Brain (organoid and tissue), 16 donors: ENCODE measurements at places on chromosomes 16 and 17. TPM values are rescaled to one million over a fixed set of nuclear protein-coding genes. Genes with fewer than 3 reads are reported as not detected.

- peak; percentile 83 for DNase-seq
Observed at GRCh38 chr16:67470359-67470758, 10.6 kb downstream of the ATP6V0D1 start.

- no peak for DNase-seq
Observed at GRCh38 chr16:845351-845745, 44.8 kb upstream of the GNG13 start.

DNA sequence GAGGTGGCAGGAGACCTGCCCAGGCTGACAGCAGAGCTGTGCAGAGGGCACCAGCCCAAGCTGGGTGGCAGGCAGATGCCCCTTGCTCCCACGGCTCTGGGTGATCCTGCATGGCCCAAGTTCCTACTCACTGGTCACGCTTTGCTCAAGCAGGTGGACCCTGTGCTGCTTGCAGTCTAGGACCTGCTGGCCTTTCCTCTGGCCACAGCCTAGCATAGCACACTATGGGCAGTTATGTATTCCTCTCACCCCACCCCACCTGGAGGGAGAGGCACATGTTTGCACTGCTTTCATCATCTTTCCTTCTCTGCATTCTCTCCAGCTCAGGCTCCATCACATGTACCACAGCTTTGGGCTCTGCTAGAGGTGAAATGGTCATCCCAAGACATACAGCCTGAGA lies 19.6 kb upstream of the SREBF1 start:
- DNase-seq = no peak

- DNase-seq = no peak
Observed at GRCh38 chr17:5164436-5164835, 27.2 kb downstream of the ZNF594 start.

The TMEM101 gene
- 34.5 TPM for polyA plus RNA-seq

GRCh38 chr16:69942099-69942491 lies 9.0 kb upstream of the CLEC18A start:
- no peak for DNase-seq

The TP53TG3B gene
- polyA plus RNA-seq = 13.1 TPM

GRCh38 chr16:2842340-2843000 lies 12.4 kb downstream of the ZG16B start:
- DNase-seq = peak; percentile 67

The ODAD4 gene
- 6.2 TPM for polyA plus RNA-seq

The KRT17 gene
- polyA plus RNA-seq = 16.0 TPM

DNA sequence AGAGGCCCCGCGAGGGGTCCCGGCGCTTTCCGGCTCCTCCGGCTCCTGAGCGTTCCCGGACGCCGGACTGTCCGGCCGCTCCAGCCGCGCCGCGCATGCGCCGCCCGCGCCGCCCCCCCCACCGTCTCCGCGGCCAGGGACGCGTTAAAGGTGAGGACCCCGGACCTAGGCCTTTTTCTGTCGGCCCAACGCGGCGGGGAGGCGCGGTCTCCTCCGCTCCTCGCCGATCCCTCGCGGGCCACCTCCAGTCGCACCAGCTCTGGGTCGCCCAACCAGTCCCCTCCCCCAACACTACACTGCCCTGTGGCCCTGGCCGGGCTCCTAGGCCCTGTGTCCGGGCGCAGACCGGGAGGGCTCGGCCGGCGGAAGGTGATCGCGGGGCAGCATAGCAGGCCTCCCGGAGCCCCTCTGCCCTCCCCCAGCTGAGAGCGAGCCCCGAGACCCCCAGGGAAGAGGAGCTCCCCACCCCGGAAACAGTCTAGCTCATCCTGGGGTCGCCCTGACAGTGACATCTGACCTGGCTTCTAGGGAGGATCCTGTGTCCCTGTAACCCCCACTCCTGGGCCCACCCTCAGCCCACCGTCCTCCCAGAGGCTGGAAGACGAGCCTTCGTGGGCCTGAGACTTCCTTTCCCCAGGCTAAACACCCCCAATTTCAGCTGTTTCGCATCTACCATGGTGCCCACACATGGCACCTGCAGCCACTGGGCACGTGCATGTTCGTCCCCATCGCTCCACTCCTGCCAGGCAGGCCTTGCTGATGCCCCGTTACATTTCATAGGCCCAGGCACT lies 14.7 kb upstream of the BCAR1 start:
- DNase-seq = peak; percentile 68

The BEAN1 gene
- polyA plus RNA-seq = 6.1 TPM

DNA sequence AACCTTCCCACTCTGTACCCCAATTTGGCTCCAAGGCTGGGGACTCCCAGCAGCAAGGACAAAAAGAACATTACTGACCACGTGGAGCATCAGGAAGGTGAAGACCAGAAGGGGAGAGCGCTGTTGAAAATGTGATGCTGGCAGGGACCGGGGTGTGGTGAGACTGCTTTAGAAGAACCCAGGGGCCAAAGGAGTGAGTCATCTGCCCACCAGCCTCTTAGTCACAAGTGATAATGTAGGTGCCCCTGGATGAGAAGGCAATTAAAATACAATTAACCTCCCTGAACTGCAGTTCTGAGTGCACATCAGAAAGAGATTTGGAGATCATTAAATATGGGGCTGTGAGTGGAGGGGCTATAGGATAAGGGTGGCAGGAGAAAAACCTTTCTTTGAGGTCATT lies 366.6 kb upstream of the CCL2 start:
- DNase-seq = no peak

The ARL5C gene
- polyA plus RNA-seq = not detected

- no peak for DNase-seq
Observed at GRCh38 chr17:77200711-77201110, 59.9 kb downstream of the SEC14L1 start.

DNA sequence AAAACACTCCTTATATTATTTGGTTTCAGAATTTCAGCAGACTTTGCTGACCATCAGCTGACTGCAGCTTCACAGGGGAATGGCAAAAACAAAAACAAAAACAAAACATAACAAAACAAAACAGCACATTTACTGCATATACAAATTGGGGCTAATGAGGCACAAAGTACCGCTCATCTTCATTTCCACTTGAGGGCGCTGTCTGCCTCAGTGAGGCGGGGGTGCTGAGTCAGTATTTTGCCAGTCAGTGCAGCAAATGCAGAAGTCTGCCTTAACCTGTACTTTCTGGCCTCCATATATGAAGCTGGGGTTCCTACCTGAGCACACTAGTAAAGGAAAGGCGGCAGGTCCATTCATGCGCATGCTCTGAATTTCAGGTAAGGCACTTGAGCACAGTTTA lies 13.5 kb upstream of the DYNLRB2 start:
- no peak for DNase-seq

DNA sequence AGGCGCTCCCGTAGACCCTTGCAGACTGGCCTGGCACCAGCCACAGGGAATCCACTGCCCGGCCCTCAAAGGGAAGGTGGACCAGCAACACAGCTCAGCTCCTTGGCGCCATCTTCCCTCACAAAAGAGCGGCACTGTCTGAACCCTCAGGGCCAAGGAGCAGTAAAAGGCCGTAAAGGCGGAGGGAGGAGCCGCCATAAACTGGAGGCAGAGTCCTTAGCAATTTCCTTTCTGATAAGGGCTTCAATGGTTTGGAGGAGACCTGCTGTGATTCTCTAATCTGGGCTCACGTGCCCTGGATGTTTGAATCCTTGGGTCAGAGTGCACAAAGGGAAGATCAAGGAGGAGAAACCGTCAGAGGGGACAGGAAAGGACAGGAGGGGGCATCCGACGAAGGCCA lies 15.5 kb upstream of the AXIN2 start:
- no peak for DNase-seq

The PRSS33 gene
- not detected for polyA plus RNA-seq

GRCh38 chr17:66241839-66242238 lies 12.6 kb upstream of the APOH start:
- no peak for DNase-seq

GRCh38 chr17:72390675-72391508 lies 270.1 kb downstream of the SOX9 start:
- no peak for DNase-seq

The UBE2O gene
- polyA plus RNA-seq = 36.9 TPM

- no peak for DNase-seq
Observed at GRCh38 chr16:51124896-51125295, 26.2 kb downstream of the SALL1 start.

The C17orf50 gene
- 0.68 TPM for polyA plus RNA-seq

- DNase-seq = no peak
Observed at GRCh38 chr17:15485045-15485444, 17.6 kb upstream of the CDRT4 start.

The GGT6 gene
- polyA plus RNA-seq = 0.17 TPM

GRCh38 chr17:82175951-82176350 lies 36.7 kb downstream of the CCDC57 start:
- DNase-seq = no peak

The SCN4A gene
- not detected for polyA plus RNA-seq

DNA sequence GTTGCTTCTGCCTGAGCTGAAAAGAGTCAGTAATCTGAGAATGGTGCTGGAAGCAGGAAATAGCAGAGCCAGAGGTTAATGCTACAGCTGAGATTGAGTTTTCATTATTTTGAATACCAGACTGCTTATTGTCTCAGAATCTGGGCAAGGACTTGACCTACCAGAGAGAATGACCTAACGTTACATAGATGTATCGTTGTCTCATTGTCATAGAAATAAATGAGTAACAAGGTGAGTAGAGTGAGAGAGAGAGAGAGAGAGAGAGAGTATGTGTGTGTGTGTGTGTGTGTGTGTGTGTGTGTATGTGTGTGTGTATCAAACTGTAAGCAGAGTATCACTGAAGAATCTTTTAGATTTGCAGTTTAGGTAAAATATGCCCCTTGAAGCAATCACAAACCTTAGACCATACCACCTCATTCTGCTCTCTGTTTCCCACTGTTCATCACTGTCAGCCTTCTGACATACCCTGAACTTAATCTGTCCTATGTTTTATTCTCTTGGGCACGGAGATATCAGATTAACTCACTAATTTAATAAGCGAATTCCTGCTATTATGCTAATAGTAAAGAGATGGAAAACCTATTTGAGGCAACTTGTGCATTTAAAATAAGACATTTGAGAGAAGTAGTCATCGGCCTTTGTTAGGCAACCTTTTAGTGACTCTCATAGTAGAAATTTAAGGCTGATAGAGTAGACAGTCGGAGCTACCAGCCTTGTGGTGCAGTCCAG lies 87.8 kb downstream of the CYB561 start:
- DNase-seq = no peak

The PRAC2 gene
- polyA plus RNA-seq = not detected

The SLC6A2 gene
- polyA plus RNA-seq = not detected

DNA sequence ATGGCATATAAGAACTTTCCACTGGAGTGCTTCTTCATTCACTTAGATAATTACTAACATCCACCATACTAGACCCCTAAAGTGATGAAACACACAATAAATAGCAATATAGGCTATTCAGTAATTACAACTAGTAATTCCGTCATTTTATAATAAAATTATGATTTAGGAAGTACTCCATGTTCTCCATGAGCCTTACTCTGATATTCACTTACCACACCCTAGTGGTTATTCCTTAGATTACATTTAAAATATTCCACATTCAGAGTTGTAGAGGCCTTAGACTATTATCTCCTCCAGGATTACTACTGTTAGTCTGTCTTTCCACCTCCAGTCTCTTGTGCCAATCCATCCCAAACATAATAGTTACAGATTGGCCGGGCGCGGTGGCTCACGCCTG lies 62.4 kb downstream of the STH start:
- DNase-seq = no peak

GRCh38 chr16:75060723-75061122 lies 55.9 kb downstream of the LDHD start:
- DNase-seq = no peak

- peak; percentile 47 for DNase-seq
Observed at GRCh38 chr17:55175788-55176427, 88.9 kb upstream of the HLF start.

- DNase-seq = no peak
Observed at GRCh38 chr17:21474815-21475214, 98.7 kb downstream of the KCNJ12 start.

DNA sequence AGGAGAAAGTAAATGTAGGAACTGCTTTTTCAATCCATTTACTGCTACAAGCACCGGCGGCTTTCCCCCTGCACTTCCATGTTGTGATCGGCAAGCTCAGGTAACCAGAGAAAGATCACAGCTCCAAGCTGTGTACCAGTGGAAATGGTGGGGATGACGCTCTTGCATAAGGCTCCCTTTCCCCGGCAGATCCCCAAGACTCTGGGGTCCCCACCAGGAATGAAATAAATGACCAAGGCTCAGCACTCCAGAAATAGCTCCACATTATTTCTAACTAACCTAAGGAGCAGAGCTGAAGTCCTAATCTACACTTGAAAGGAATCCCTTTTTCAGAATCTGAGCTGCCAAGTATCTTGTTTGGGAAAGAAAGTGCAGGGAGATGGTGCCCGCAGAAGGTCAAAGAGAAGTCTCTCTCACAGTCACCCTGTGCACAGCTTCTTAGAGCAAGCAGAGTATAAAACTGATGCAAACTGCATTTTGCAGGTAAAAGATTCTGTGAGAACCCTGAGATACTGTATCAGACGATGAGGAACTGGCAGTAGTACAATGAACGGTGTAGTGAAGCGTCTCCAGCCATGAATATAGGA lies 11.1 kb downstream of the GRB2 start:
- no peak for DNase-seq

The SLC47A1 gene
- 1.2 TPM for polyA plus RNA-seq

GRCh38 chr17:56629531-56630075 lies 36.1 kb downstream of the NOG start:
- DNase-seq = peak; percentile 25

DNA sequence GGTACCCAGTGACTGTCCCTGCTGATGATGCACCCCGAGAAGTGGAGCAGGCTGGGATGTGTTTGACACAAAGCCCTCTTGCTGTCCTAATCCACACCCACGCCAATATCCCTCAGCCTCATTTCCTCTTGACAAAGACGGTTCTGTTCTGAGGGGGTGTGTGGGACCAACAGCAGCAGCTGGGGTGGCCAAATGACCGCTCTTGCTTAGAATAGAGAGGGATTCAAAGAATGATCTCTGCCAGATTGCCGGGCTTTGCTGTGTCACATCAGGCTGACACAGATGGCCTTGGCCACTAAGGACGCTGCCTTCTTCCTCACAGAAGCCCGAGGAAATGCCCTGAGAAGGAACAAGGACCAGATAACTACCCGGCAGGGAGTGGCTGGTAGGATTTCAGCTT lies 250.7 kb downstream of the NTN1 start:
- DNase-seq = peak; percentile 41

- no peak for DNase-seq
Observed at GRCh38 chr17:7570351-7570750, 8.6 kb downstream of the SENP3 start.

The IRF8 gene
- polyA plus RNA-seq = 1.6 TPM

GRCh38 chr17:18362698-18363100 lies 651 bp downstream of the SHMT1 start:
- peak; percentile 42 for DNase-seq

The ENPP7 gene
- polyA plus RNA-seq = not detected

The WFIKKN1 gene
- polyA plus RNA-seq = 1.4 TPM

The METTL23 gene
- 46.2 TPM for polyA plus RNA-seq

- DNase-seq = peak; percentile 13
Observed at GRCh38 chr17:59355702-59356325, 24.4 kb downstream of the YPEL2 start.

DNA sequence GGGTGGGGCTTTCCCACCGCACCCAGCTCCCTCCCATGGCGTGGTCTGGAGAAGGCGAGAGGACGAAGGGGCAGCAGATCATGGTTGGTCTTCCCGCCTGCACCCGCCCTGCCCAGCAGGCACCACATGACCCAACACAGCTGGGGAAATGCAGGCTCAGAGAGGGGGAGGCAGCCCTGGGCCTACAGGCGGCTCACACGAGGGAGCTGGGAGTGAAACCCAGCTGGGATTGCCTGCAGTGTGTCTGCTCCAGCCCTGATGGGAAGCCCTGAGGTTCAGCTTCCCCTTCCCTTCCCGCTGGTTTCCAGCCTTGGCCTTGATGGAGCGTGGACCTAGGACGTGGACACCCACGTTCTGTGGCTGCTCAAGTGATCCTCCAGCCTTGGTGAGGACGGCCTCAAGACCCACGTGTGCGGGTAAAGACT lies 20.0 kb upstream of the PABPN1L start:
- DNase-seq = no peak

The CIITA gene
- 0.75 TPM for polyA plus RNA-seq

The CHD9NB gene
- polyA plus RNA-seq = 0.19 TPM
